ENCODE measurements at places on chromosomes 16 and 17. TPM values are rescaled to one million over a fixed set of nuclear protein-coding genes. Genes with fewer than 3 reads are reported as not detected.

The GAA gene
- total RNA-seq: 21.3 TPM

DNA sequence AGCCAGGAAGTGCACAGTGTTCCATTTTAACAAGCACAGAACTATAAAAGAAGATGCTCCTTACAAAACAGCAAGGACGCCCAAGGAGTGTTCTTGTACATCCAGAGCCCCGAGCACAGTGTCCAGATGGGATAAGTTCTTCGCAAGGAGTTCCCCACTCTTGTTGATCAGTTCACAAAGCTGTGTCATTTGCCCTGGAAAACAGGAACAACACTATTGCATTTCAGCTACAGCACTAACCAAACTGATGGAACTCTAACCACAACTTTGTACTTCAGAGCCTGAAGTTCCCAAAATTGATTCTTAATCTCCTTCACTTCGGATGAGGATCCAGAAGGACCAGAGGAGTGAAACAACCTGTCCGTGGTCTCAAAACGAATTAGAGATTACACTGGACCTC is 5.1 kb downstream of the COPS3 start:
- no peak for DNase-seq

The IL21R gene
- total RNA-seq: 0.84 TPM

DNA sequence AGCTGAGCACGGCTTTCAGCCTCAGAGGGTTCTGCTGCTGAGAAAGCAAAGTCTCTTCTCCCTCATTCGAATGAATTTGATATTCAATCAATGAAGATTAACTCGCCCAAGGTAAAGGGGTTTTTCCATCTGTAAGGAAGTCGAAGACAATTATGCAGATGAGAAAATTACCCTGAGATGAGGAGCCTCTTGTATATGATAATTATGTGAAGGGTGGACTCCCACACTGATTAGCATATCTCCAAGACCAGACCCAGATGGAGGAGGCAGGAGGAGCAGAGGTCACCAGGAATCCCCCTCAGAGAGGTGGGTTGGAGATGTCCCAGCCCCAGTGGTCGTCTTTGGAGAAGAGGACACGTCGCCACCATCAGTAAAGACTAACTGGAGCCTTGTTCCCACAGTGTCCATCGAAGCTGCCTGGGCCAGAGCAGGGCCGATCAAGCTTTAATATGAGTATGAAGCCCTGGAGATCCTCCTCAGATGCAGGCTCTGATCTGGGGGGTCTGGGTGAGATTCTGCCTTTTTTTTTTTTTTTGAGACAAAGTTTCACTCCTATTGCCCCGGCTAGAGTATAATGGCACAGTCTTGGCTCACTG is 61.5 kb upstream of the LHX1 start:
- no peak for DNase-seq

The KRTAP9-1 gene
- total RNA-seq: not detected

GRCh38 chr16:3754081-3754703 is 36.9 kb upstream of the TRAP1 start:
- DNase-seq: no peak

DNA sequence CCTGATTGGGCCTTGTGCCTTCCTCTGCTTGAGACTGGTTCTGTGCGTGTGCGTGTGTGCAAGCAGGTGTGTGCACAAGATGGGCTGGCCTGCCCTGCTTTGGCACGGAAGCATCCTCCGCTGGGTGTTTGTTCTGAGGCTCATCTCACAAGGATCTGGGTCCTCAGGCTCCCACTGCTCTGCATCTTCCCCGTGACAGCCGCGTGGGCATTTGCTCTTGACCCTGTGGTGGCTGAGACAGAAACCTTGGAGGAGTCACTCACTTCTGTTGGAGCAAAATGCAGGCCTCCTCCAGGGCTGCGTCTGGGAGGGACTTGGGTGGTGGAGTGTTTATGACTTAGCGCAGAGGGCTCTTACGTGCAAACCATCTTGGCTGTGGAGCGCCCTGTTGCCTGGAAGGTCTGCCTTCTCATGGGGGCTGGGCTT is 119.2 kb downstream of the RPTOR start:
- no peak for DNase-seq

GRCh38 chr17:77019893-77020379 is 120.8 kb upstream of the SEC14L1 start:
- DNase-seq: no peak

DNA sequence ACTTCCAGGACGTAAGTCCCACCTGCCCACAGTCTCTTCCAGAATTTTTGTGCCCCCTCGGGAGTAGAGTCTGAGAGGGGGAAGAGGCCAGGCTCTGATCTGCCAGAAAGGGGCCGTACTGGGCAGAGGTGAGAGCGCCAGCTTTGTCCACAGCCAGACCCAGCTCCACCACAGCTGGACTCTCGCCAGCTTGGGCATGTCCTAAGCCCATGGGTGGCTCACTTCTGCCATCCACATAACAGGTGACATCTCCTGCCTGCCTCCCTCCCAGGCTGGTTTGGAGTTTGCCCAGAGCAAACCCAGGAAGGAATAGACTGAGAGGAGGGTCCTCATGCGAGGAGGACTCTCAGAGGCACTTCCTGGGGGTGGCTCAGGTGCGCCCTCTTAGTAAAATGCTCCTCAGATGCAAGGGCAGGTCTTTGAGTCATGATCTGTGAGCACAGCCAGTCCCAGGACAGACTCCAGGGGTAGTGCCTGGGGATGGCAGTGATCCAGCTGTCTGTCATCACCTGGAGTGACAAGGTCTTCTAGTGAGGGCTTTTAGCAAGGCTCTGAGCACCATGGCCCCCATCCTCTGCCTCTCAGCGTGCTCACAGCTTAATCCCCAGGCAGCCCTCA is 89.2 kb downstream of the AMFR start:
- no peak for DNase-seq
